ENCODE measurements at places on chromosomes 16 and 17. TPM values are rescaled to one million over a fixed set of nuclear protein-coding genes. Genes with fewer than 3 reads are reported as not detected.

DNA sequence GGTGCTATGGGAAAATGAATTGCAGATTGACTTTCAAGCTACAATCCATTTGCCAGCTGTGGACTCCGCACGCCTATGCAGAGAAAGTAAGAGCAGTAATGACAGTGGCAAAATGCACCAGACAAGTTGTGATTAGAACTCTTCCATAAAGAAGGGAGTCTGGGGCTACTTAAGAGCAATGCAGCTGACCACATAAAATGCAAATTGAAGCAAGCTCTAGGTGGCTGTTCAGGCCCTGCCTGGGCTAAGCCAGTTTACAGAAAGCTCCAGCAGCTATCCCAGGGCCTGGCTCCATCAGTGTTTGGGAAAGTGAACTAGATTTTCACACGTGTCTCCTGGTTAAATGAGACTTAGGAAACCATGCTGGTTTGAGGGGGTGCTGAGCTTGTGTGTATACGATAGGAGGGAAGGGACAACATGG is 2.2 kb upstream of the MAP2K6 start:
- no peak for DNase-seq

Gene MMD
- 10.0 TPM for total RNA-seq

Gene TBC1D3G
- not detected for total RNA-seq

DNA sequence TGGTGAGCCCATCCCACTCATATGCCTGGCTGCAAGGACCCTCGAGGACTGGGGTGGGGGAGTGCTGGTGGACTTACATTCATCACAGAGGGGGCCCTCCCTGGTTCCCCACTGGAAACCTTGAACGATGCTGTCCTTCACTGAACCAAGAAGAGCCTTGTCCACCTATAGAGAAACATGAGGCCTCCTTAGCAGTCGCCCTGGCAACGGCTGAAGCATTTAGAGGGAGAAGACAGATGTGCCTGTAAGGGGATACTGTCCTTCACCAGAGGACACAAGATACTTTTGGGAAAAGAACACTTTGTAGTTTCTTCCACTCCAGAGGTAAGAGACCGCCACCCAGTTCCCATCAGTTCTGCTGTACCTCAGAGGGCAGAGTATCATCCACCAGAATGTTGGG is 6.5 kb downstream of the HIGD1B start:
- DNase-seq, result no peak

DNA sequence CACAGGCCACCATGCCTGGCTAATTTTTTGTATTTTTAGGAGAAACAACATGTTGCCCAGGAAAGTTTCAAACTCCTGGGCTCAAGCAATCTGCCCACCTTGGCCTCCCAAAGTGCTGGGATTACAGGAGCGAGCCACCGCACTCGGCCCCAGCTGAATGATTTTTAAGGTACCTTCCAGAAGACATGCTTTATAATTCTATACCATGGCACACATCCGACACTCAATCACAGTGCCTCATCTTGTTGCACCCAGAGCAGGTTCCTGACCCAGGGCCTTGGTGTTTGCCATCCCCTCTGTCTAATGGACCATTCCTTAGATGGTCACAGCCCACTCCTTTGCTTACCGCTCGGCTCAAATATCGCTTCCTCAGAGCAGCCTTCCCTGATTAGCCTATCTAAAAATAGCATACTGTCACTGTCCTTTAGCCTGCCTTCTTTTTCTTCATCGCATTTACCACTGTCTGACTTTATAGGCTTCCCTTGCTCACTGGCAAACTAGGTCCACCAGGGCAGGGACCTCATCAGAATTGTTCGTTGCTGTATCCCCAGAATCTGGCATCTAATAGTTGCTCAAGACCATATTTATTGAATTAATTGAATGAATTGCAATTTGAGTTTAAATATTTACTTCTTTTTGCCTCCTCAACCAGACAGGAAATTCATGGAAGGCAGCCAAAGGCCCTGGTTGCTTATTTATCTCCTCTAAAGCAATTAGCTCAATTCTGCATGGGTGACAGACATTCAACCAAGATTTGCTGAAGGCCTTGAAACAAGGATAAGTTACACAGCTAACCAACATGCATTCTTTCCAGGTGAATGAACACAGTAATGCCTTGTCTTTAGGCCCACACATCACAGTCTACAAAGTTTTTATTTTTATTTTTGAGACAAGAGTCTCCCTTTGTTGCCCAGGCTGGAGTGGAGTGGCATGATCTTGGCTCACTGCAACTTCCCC is 6.3 kb upstream of the TENT4B start:
- DNase-seq, result no peak

Gene CLEC16A
- total RNA-seq, result 13.7 TPM

GRCh38 chr16:69108905-69109252 is 3.4 kb downstream of the HAS3 start:
- no peak for DNase-seq

DNA sequence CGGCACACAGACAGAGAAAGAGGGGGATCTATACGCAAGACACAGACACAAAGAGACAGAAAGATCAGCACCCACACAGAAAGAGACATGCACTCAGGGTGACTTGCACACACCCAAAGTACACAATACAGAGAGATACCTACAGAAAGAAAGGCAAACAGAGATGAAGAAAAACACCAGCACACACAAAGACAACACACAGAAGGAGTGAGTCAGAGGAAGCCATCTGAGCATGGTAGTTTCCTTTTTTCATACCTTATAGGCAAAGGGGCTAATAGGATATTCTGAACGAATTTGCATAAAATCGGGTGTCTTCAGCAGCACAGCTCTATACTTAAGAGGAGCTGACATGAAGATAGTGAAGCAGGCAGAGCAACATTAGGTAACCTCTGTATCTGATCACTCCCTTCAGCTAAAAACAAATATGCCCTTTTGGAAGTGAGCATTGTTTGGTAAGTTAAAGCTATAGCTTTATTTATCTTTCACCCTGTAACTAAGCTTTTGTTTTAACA is 198.6 kb downstream of the AATF start:
- no peak for DNase-seq

Gene ABCA8
- total RNA-seq, result 31.6 TPM

Gene KRTAP3-2
- total RNA-seq, result 0.18 TPM

DNA sequence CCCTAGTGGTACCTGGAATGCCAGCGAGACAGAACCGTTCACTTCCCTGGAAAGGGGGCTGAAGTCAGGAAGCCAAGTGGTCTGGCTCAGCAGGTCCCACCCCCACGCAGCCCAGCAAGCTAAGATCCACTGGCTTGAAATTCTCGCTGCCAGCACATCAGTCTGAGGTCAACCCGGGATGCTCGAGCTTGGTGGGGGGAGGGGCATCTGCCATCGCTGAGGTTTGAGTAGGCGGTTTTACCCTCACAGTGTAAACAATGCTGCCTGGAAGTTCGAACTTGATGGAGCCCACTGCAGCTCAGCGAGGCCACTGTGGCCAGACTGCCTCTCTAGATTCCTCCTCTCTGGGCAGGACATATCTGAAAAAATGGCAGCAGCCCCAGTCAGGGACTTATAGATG is 464.7 kb upstream of the TOM1L1 start:
- no peak for DNase-seq

Gene KRT20
- not detected for total RNA-seq

DNA sequence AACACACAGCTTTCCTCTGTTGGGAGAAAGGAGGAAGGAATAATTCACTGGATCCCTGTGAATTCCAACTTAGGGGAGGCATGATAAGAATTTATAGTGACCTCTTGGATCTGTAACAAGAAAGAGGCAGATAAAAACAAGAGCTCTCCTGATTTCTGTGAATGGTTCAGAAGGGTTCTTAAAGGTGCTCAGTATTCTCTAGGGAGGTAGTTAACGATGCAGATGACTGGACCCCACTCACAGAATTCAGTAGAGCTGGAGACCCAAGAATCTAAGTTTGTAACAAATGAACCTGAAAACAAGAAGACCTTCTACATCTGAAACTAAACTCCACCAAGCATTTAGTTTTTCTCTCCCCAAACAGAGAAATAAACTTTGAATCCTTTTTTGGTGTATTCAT is 8.6 kb downstream of the ZNRF1 start:
- DNase-seq, result no peak

GRCh38 chr17:57782062-57782490 is 37.0 kb upstream of the CCDC182 start:
- peak; percentile 57 for DNase-seq

- DNase-seq, result no peak
These were observed 54.0 kb downstream of the DYNLRB2 start for GRCh38 chr16:80594756-80595155.

Gene C1QTNF8
- not detected for total RNA-seq

GRCh38 chr16:31072540-31073141 is 1.4 kb downstream of the ZNF668 start:
- DNase-seq, result peak; percentile 58

GRCh38 chr17:66459811-66460270 is 157.4 kb downstream of the PRKCA start:
- peak; percentile 71 for DNase-seq

GRCh38 chr16:27762441-27762840 is 212.5 kb downstream of the KATNIP start:
- DNase-seq, result no peak

Gene HSBP1
- total RNA-seq, result 137 TPM

GRCh38 chr17:31842195-31843069 is 16.6 kb downstream of the COPRS start:
- DNase-seq, result peak; percentile 88

Gene ITGAX
- 0.35 TPM for total RNA-seq

- DNase-seq, result no peak
These were observed 1.3 kb upstream of the UBALD2 start for GRCh38 chr17:76263896-76264295.
